ENCODE measurements at places on chromosomes 5 and 9.

DNA sequence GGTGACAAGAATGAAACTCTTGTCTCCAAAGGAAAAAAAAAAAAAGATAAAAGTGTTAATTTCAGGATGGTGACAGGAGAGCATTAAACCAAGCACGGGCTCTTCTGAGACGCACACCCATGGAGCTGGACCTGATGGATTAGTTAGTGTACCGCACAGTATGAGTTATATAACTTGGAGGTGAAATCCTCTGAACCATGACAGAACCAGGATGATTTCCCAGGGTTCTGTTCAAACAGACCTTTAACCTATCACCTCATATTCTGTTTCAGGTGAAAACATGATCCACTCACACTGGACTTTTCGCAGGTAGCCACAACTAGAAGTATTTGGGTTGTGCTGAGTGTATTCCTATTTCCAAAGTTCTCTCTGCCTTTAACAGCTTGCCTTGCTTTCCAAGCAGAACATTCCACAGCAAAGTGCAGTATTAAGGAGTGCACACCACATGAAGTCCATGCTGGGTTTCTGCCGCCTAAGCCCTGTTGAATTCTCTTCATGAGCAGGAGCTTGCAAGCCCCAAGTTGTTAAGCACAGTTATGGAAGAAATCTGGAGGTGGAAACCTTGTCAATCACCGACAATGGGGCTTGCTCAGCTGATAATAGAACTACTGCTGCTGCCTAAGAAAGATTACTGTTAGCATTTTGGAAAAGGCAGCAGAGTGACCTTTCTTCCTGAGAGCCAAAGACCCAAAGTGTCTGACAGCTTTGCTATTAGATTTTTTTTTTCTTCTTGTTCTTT is 461.7 kb downstream of the TLE1 start:
- no peak for DNase-seq

DNA sequence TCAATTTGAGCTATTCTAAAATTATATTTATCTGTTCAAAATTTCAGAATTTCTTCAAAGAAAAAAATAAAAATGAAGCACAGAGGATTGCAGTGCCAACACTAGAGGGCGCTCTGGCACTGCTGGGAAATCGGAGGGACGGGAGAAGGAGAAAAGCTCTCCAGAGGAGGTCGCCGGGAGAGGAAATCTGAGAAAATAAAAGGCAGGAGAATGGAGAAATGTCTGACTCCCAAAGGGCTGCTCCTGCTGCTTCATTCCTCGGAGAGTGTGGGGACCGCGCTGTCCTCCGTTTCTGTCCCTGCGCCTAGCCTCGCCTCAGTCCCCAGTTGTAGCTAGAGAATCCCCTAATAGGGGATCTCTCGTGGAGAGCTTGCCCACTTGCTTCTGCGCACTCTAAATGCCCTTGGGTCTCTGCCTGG is 40.0 kb upstream of the ARSB start:
- peak; percentile 58 for DNase-seq

- peak; percentile 38 for DNase-seq
Measured at GRCh38 chr9:22147813-22148527, 138.9 kb upstream of the CDKN2B start.

DNA sequence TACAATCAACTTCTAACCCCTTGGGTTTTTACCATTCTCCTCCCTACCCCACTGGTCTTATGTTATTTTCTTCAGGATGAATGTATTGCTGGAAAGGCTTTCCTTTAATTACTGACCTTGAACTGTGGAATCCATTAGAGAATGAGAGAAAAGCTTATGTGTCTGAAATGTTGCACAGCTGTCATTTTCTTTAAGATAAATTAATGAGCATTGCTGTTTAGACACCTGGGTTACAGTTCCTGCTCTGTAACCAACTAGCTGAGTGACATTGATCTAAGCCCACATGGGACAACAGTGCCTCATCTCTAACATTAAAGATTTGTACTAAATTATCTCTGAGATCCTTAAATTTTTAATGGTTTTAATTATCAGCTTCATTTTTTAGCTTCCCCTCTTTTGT is 507.0 kb downstream of the TAF11L14 start:
- no peak for DNase-seq

DNA sequence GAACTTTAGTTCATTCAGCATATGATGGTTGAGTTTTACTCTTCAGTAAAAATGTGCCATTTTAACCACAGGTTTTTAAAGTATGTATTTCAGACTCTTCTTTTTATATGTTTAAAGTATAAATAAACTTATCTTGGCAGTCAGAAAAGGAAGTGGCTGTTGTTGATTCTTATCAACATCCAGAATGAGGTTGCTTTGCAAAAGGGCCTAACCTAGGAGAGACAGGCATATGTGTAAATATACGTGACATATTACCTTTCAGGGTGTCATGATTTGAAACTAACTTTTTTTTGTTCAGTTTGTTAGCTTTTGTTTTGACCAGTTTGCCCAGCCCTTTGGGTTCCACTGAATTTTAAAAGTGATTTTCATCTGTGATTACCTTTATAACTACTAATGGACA is 7.4 kb downstream of the SMARCA2 start:
- DNase-seq, result peak; percentile 61

DNA sequence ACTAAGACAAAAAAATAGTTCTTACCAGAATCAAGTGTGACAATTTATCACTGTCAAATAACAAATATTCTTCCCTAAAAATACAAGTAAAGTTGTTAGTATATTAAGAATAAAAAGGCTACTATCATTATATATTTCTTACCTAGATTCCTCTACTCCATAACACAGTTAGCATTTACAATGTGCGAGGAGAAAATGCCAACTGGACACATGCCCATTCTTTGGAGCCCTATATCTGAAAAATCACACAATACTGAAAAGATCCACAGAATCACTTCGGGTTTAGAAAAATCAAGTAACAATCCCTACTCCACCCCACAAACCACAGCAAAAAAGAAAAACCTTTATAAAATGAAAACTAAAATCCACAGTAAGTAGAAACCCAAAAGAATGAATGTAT is 70.9 kb downstream of the PKD2L2 start:
- DNase-seq, result no peak

DNA sequence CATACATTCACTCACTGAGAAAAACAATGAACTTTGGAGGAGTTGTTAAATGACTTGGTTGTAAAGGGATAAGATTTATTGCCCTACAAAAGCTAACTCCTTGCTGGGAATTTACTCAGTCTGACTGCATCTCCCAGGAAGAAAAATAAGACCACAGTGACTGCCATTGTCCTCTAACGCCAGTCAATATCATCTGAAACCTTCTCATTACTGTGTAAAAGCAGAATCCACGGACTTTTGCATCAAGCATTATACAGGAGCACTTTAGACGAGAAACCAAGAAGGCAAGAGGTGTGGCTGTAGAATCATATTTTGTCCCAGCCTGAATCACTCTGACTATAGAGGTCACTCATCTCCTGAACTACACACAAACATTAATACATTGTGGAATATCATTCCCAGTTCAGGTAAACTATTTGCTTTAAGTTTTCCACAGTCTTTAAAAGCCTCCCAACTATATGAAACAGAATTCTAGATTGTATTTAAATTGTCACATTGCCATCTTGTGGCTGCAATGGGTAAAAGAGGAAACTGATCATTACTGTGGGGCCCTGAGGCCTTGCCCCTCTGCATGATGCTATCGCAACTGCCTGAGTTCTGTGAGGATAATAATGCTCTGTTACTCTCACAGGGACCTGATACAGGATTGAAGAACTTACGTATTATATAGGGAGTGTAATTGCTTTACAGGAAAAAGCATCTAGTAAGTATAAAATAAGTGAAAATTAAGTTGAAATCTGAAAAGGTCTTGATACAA is 142.9 kb downstream of the SLCO4C1 start:
- DNase-seq, result peak; percentile 18

- no peak for DNase-seq
Measured at GRCh38 chr5:2917524-2917923, 166.0 kb upstream of the IRX2 start.

GRCh38 chr5:154193283-154193682 is 2.8 kb downstream of the GALNT10 start:
- DNase-seq, result no peak

DNA sequence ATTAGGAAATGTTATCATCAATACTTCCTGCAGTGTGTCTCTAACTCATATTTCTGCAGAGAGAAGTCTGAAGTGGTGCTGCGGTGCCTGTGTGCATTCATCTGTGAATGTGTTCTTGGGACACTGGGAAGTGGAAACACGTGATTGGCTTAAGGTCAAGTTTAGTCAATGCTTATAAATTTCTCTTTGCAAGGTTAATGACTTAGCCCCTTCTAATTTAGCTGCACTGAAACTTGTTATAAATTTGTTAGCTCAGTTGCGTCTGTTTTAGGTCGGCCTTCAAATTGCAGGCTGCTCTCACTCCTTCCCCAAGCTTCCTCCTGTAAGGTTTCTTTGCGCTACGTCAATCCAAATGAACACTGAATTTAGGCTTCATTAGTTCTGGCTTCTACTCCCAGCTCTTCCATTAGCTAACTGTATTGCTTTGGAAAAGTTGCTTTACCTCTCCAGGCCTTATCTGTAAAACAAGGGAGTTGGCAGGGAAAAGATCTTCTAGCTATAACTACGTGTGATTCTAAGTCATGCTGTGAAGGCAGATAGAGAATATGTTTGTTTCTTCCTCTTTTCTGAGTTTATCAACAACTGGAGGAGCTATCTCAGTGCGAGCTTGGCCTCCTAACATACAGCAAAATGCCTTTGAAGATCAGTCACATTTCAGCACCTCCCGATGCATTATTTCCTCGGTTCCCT is 341.8 kb downstream of the NFIB start:
- DNase-seq, result no peak

- no peak for DNase-seq
Measured at GRCh38 chr5:55836191-55836590, 15.0 kb upstream of the IL31RA start.
